ENCODE measurements at places on chromosomes 5 and 9.

- no peak for DNase-seq
These were observed 24.6 kb upstream of the CER1 start for GRCh38 chr9:14747111-14747510.

DNA sequence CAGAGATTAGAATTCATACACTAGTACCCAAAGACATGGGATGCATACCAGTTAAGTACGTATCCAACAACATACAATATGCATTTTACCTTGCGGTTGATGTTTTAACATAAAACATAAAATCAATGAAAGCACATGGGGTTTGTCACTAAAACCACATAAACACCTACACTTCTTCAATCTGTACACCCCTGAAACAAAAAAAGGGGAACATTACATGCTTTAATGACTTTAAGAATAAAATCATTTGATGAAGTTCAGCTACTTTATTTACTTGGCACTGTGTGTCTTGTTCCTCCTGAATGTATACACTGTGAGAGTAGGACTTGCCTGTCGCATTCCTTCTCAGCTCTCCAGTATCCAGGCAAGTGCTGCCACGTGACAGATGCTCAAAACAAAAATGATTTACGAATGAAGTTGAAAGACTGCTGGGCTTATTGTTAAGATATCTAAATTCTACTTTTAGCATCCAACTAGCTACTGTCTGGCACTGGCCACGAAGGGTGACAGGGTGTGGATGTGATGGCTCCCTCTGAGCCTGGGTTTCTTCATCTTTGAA, 21.0 kb downstream of the TNFSF15 start:
- no peak for DNase-seq

- no peak for DNase-seq
These were observed 101.3 kb upstream of the LARP1 start for GRCh38 chr5:154653764-154654485.

DNA sequence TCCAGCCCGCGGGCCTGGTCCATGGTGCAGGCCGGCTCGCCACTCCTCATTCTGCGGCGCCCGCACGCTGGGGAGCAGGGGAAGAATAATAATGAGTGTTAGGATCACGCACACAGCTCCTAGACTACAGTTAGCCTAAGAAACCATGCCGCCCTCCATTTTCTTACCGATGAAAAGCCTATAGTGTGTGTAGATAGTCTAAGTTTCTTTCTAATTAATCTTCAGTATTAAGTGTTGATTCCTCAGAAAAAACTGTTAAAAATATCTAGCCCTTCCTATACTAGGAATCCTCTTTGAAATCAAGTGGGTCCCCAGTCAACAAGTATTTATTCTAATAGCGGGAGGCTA, 9.3 kb downstream of the ZBED3 start:
- no peak for DNase-seq

DNA sequence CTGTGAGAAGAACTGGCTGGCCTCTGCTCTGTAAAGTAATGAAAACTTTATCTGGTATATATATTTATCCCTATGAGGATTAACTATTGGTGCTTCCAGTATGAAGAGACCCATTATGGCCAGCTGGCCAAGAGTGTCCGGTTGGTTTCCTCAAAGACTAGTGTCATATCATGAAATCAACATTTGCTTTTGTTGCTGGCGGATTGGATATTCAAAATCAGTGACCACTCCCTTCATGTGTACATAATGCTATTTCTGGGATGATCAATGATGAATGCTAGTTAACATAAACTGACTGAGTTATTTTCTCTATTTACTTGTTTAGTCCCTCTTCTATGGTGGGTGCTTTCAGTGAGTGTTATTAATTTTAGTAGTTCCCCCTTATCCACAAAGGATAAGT, 60.8 kb upstream of the NUDT12 start:
- no peak for DNase-seq

DNA sequence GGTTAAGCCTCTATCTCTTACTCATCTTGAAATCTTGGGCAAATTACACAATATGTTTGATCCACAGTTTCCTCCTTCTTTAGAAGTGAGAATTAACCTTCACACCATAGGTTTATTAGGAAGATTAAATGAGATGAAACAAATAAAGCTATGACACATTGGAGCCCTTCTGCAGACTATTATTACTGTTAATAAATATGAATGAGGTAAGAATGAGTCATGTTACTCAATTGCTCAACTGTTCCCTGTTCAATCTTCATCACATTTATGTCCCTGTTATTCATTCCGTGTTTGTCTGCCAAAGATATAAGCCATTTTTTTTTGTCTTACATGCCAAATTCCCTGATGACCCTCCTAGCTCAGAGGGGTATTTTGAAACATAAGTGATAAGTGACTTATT, 52.1 kb upstream of the PAPPA start:
- no peak for DNase-seq

DNA sequence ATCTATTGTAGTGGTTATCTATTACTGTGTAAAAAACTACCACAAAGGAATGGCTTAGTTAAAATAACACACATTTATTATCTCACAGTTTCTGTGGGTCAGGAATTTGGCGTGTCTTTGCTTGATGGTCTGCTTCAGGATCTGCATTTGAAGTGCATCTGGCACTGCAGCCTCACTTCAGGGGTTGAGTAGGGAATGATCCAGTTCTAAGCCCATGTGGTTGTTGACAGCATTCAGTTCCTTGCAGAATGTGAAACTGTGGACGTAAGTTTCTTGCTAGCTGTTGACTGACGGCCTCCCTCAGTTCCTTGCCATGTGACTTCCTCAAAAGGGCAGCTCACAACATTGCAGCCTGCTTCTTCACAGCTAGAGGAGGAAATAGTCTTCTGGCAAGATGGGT, 2.1 kb upstream of the OGN start:
- no peak for DNase-seq

- no peak for DNase-seq
These were observed 7.6 kb downstream of the ARPC5L start for GRCh38 chr9:124869466-124869985.

- DNase-seq: no peak
These were observed 270.8 kb upstream of the DAPK1 start for GRCh38 chr9:87226896-87227295.

DNA sequence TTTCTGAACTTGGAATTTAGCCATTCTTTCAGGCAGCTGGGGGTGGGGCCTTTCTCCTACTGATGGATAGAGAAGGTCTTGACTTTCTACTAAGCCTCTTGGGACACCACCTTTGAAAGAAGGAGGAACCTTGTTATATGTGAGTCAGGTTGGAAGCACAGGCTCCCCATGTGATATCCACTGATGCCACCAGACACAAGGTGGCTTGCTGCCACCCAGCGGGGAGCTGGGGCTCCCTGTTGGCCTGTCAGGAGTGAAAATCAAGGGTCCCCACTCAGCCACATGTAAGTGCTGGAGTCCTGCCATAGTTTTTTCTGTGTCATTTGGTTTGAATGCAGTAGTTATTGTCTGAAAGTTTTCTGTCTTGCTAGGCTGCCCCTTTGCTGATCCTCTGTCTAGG, 252.4 kb upstream of the NFIL3 start:
- no peak for DNase-seq

DNA sequence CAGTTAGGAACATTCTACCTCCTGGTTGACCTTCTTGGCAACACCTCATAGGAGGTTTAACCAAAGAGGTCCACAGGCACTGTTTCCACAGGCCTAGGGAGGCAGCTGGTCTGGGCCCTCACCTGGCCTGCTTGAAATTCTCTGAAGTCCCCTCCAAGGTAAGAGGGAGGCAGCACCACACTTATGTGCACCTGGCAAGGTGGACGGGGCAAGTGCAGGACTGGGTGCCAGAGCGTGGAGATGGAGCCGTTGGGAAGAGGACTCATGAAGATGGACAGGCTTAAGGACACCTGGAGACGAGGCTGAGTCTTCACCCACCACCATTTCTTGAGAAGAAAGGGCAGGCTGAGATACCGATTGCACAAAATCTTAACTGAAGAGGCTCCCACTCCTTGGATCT, 6.6 kb upstream of the BARHL1 start:
- no peak for DNase-seq

- DNase-seq: no peak
These were observed 90.1 kb downstream of the SNCAIP start for GRCh38 chr5:122401976-122402725.

GRCh38 chr5:81850501-81851357, 99.8 kb upstream of the SSBP2 start:
- DNase-seq: no peak

DNA sequence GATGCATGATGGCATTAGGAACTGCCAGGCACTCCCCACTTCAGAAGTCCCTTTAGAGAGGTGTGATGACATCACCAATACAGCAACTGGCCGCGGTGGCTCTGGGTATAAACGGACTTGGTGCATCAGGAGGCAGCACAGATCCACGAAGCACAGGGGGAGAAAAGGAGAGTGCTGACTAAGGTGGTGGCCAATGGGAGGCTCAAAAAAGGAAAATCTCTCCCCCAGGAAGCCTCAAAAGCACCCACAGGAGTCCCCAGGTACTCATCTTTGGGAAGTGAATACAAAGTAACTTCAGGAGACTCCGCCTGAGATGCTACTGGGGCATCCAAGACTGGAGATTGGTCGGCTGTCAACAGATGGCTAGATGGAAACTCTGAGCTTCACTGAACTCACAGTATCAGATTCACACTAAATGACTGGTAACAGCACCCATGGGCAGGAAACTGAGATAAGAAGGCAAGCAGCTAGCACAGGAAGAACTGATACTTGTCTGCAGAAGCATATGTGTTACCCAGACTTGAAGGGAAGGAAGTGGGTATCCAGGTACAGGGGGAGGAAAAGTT, 7.6 kb downstream of the TTC39B start:
- DNase-seq: no peak

DNA sequence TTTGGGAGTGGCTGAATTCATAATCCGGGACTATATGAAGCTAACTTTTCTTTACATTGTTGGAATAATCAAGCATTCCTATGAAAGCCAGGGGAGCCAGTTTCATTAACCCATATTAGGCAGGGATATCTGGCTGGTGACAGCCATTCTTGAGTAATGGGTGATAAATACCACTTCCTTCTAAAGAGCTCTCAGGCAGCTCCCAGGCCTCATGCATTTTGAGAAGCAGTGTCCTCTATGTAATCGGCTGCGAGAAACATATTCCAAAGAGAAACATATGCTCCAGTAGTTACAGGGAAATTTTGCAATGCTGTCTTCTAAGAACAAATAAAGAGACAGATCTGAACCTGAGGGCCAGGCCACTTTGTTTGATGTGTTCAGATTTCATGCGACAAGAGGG, 83.1 kb downstream of the MSX2 start:
- no peak for DNase-seq

DNA sequence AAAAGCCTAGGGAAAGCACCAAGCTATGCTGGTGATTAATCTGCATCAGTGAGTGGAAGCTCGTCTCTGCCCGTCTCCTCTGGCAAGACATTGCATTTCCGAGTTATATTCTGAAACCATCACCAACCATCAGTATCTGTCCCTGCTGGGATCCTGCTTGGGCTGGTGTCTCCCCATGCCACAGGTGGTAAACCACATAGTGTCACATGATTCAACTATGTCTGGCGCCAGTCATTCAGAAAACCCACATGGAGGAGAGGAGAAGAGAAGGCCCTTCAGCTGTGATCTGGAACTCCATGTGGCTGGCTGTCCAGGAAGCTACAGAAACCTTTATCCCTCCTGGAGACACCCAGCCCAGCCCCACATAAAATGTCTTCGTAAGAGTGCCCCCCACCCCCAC, 4.8 kb downstream of the IL9 start:
- DNase-seq: no peak

- DNase-seq: no peak
These were observed 37.5 kb downstream of the CTNNA1 start for GRCh38 chr5:138790684-138791083.

- no peak for DNase-seq
These were observed 1.3 kb downstream of the ENC1 start for GRCh38 chr5:74638970-74639806.

DNA sequence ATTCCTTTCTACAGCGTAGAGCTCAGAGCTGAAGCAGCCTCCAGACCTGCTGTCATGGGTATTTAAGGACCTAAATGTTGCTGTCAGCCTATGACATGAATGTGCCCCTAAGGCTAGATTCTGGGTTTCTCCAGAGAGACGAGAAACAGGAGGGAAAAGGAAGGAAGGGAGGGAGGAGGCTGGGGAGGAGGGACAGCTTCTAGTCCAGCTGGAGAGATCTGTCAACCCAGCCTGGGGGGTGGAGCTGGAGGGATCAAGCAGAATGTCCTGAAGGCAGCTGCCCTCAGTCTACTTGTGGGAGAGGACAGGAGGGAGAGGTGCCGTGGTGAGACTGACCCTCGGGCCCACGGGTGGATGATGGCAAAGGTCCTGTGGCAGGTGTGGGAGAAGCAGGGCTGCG, 1.1 kb upstream of the DBH start:
- DNase-seq: no peak

- DNase-seq: no peak
These were observed 152.6 kb upstream of the FST start for GRCh38 chr5:53327811-53328334.

DNA sequence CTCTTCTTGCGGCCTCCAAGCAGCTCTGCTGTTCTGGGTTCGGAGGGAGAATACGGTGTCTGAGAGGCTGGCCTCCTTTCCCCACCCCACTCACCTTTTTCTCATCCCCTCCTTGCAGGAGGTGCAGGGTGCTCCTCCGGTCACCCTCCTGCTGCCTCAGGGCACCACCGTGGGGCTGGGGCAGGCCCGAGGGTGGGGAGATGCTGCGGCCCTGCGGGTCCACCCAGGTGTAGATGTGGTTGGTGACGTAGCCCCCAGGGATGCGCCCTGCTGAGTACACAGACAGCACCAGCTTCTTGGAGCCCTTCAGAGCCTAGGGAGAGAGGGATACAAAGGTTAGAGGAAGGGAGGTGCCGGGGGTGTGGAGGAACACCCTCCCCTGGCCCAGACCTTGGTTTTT, 26.8 kb downstream of the WHRN start:
- no peak for DNase-seq

DNA sequence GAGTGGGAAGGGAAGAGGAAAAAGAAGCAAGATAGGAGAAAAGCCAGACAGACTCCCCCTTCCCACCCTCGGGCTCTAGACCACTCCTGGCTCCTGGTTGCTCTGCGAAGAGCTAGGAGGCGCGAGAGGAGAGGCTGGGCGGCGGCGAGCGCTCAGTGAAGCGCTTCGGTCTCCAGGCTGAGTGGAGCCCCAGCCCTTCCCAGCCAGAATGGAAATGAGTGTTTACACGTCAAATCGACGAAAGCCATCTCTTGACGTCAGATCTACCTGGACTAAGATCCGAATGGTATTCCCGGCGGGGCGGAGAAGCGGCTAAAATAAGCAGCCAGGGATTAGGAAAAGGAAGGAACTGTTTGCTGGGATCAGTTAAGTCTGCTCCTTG, at the start of gene PCSK1:
TSS of gene PCSK1 (minus strand) at position 183 of the 382 bp plus-strand sequence. CDS start 206 bp downstream, outside the sequence.
- no peak for DNase-seq

GRCh38 chr5:126000507-126000906, 422.7 kb upstream of the GRAMD2B start:
- DNase-seq: no peak

DNA sequence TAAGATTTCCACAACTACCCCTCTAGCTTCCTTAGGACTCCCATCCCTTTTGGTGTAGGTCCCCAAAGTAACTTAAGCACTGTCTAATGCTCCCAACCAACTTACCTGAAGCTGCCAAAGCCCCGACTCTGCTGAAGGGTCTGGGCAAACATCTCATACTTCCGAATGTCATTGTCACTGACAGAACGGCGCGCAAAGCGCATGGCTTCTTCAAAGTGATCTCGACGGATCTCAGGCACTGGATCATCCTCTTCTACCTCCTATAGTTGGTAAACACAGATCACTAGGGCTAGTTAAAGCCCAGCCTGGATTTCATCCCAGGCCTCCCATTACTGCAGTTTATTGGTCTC, 15.2 kb downstream of the VCP start:
- DNase-seq: no peak

GRCh38 chr9:99491408-99492158, 269.5 kb downstream of the SEC61B start:
- no peak for DNase-seq

GRCh38 chr5:123478546-123478945, 33.4 kb upstream of the CSNK1G3 start:
- no peak for DNase-seq
